ENCODE measurements at places on chromosomes 4 and X. TPM values are rescaled to one million over a fixed set of nuclear protein-coding genes. Genes with fewer than 3 reads are reported as not detected.

DNA sequence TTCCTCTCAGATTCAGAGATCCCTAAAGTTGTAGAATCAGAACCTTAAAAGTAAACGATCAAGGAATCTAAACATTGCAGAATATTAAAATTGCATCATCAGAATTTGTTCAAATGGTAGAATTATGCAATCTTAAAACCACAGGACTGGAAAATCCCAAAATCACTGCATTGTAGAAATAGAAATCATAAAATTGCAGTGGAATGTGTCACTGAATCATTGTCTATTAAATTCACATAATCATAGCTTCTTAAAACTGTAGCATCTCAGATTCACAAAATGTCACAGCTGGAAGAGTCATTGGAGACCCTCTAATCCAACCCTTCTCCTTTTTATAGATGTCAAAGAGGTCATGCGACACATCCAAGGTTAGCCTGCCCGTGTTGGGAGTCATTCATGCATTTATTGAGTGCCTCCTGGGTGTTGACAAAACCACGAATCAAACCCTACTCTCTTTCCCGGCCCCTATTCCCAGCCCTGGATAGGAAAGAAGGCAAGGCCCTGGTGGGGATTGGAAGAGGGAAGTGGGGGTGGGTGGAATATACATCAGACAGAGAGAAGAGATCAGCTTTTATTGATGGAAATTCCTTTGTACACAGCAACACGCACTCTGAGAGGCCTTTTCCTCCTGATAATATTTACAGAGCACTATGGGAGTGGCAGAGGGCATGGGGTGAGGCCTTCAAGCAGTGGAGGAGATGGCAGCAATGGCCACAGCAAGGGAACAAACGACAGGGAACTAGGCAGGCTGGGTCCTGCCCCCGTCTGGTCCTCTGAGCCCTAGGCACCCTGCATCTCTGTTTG is 15.4 kb downstream of the IQSEC2 start:
- H3K27ac ChIP-seq = no peak overlapping the region
- H3K4me3 ChIP-seq = no peak overlapping the region
- peaks cover 42% of the 10 kb centered on the region for H3K4me1 ChIP-seq
- DNase-seq = no peak
- no peaks in the 10 kb centered on the region for H3K27me3 ChIP-seq
- no peaks in the 10 kb centered on the region for H3K36me3 ChIP-seq

GRCh38 chrX:619812-620531 is 10.6 kb upstream of the SHOX start:
- H3K36me3 ChIP-seq = no peaks in the 10 kb centered on the region
- no peak overlapping the region for H3K4me3 ChIP-seq

Gene TXK
- total RNA-seq = 1.7 TPM

Gene PARM1
- 11.7 TPM for total RNA-seq

DNA sequence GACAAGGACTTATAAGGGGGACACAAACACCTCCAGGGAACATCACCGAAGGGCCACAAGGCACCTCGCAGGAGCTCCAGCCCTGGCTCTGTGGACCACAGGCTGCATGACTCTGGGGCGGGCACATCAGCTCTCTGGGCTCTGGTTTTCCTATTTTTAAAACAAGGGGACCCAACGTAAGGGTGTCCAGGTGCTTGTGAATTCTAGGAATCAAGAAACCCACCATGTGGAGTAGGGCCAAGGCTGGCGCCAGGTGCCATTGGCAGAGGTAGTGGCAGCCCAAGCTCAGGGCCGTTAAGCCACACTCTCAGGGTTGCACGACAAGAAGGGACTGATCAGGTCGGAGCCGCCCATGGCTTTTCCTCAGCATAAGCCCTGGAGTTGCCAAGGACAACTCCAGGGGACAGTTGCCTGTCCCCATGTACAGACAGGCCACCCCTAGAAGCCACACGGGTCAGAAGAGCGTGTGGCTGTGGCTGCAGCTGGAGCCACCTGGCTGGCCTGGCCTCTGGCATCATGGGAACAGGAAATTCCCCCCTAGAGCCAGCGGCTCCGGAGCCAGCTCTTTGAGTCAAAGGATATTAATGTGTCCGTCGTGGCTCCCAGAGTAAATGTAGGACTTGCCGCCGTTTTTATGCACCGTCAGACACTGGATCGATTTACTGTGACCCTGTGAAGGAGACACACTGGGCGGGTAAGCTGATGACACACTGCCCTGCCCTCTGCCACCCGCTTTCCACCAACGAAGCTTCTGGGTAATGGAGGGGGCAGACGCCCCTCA is 32.5 kb downstream of the WDR1 start:
- H3K36me3 ChIP-seq = peaks cover 62% of the 10 kb centered on the region
- no peaks in the 10 kb centered on the region for H3K4me1 ChIP-seq
- H3K27me3 ChIP-seq = no peaks in the 10 kb centered on the region
- DNase-seq = no peak
- H3K4me3 ChIP-seq = no peak overlapping the region
- H3K27ac ChIP-seq = no peak overlapping the region

- H3K36me3 ChIP-seq = no peaks in the 10 kb centered on the region
- no peak overlapping the region for H3K4me3 ChIP-seq
- H3K27me3 ChIP-seq = no peaks in the 10 kb centered on the region
- DNase-seq = no peak
Measured at GRCh38 chr4:130044788-130045531, 949.0 kb downstream of the C4orf33 start.

DNA sequence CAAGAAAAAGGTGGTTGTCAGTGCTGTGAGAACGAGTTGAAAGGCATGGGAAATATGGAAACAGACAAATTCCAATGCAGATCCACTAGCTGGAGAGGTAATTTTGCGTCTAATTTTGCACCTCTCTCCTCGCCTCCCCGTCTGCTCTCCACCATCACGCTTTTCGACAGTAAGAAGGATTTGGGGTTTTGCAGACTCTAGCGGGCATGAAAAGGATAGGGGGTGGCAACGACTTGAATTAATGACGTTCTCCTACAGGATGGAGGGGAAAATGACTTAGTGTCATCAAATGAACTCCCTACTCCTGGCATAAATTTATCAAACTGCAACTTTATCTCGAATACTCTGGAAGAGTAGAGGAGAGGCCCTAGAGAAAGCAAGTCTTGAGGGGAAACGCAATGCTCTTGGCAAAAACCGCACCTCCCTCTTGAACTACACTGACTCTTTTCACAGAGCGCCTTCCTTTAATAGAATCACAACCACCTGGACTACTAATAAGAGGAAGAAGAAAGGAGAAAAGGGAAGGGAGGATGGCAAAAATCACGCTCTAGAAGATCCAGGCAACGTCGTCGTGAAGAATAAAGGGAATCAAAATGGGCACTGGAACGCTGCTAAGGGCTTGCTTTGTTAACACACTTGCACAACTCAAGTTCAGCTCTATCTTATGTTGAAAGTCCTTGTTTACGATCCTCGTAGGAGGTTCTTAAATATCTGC is 871 bp upstream of the SLITRK2 start:
- H3K4me3 ChIP-seq = no peak overlapping the region
- no peaks in the 10 kb centered on the region for H3K4me1 ChIP-seq
- H3K36me3 ChIP-seq = no peaks in the 10 kb centered on the region
- no peak for DNase-seq

GRCh38 chrX:85591536-85591935 is 212.1 kb upstream of the POF1B start:
- DNase-seq = no peak
- no peak overlapping the region for H3K27ac ChIP-seq
- H3K4me3 ChIP-seq = no peak overlapping the region
- no peaks in the 10 kb centered on the region for H3K36me3 ChIP-seq
- H3K27me3 ChIP-seq = no peaks in the 10 kb centered on the region
- no peaks in the 10 kb centered on the region for H3K4me1 ChIP-seq

- no peaks in the 10 kb centered on the region for H3K36me3 ChIP-seq
- no peak overlapping the region for H3K4me3 ChIP-seq
- DNase-seq = no peak
- no peaks in the 10 kb centered on the region for H3K4me1 ChIP-seq
- no peaks in the 10 kb centered on the region for H3K27me3 ChIP-seq
- H3K27ac ChIP-seq = no peak overlapping the region
Measured at GRCh38 chrX:55450259-55450658, 1.7 kb upstream of the MAGEH1 start.

- H3K36me3 ChIP-seq = no peaks in the 10 kb centered on the region
- no peak for DNase-seq
- H3K4me1 ChIP-seq = no peaks in the 10 kb centered on the region
- no peak overlapping the region for H3K4me3 ChIP-seq
Measured at GRCh38 chr4:120964596-120964995, 42.1 kb upstream of the PRDM5 start.

Gene CCSER1
- 6.7 TPM for total RNA-seq

GRCh38 chr4:81486502-81486901 is 14.8 kb upstream of the RASGEF1B start:
- no peaks in the 10 kb centered on the region for H3K4me1 ChIP-seq
- no peak for DNase-seq
- peaks cover 25% of the 10 kb centered on the region for H3K27me3 ChIP-seq
- H3K4me3 ChIP-seq = no peak overlapping the region
- H3K36me3 ChIP-seq = no peaks in the 10 kb centered on the region

DNA sequence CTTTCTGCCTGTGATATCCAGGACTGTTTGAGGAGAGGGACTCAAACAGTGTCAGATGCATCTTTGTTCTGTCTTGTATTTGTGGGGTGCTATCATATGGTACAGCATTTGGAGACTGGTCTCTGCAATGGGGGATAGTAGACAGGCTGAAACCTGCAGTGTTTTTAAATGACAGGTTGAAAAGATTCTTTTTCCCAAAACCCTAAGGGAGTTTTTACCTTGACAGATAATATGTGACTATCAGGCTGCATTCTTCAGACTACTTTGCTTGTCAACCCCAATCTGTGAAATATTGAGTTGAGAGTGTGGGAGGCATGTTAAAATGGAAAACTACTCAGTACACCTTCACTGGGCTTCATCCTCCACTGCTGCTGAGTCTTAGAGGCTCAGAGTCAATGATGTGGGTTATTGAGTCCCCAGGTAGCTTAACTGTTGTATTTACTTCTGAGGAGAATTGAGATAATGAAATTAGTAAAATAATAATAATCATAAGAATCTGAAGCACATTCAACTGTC is 274.9 kb downstream of the GASK1B start:
- no peak overlapping the region for H3K27ac ChIP-seq
- H3K4me3 ChIP-seq = no peak overlapping the region
- no peaks in the 10 kb centered on the region for H3K27me3 ChIP-seq
- H3K4me1 ChIP-seq = no peaks in the 10 kb centered on the region
- H3K36me3 ChIP-seq = no peaks in the 10 kb centered on the region

GRCh38 chr4:169341490-169341889 is 70.7 kb upstream of the SH3RF1 start:
- peaks cover 6% of the 10 kb centered on the region for H3K4me1 ChIP-seq
- no peak for DNase-seq
- no peak overlapping the region for H3K4me3 ChIP-seq
- no peak overlapping the region for H3K27ac ChIP-seq

- no peak for DNase-seq
- no peak overlapping the region for H3K27ac ChIP-seq
- no peaks in the 10 kb centered on the region for H3K27me3 ChIP-seq
- H3K36me3 ChIP-seq = no peaks in the 10 kb centered on the region
- H3K4me1 ChIP-seq = no peaks in the 10 kb centered on the region
Measured at GRCh38 chr4:13509442-13509841, 25.3 kb upstream of the RAB28 start.

- no peak for DNase-seq
- H3K36me3 ChIP-seq = no peaks in the 10 kb centered on the region
- no peaks in the 10 kb centered on the region for H3K27me3 ChIP-seq
- no peak overlapping the region for H3K27ac ChIP-seq
- no peaks in the 10 kb centered on the region for H3K4me1 ChIP-seq
Measured at GRCh38 chr4:165191348-165191656, 16.1 kb upstream of the KLHL2 start.

- DNase-seq = no peak
- H3K4me3 ChIP-seq = no peak overlapping the region
- H3K27ac ChIP-seq = no peak overlapping the region
- no peaks in the 10 kb centered on the region for H3K4me1 ChIP-seq
- no peaks in the 10 kb centered on the region for H3K27me3 ChIP-seq
Measured at GRCh38 chr4:115453416-115453815, 340.0 kb upstream of the NDST4 start.

DNA sequence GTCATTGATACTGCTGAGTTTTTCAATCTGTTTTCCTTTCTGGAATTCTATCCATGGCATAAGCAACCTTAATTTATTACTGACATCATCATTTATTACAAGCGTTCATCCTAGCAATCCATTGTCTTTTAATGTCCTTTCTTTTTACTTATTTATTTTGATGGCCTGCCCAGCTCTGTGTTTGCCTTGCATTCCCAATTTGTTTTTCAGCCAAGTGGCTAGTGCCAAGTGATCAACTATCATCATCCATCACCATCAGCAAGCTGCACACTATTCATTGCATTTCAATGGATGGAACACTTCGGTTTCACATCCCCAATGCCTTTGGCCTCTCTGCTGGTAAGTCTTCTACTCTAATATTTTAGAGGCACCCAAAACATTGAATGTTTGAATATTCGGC is 831.7 kb upstream of the EPHA5 start:
- H3K36me3 ChIP-seq = no peaks in the 10 kb centered on the region
- no peaks in the 10 kb centered on the region for H3K27me3 ChIP-seq
- DNase-seq = no peak
- no peaks in the 10 kb centered on the region for H3K4me1 ChIP-seq

GRCh38 chr4:181971411-181971810 is 271.8 kb upstream of the TENM3 start:
- H3K4me1 ChIP-seq = no peaks in the 10 kb centered on the region
- no peak overlapping the region for H3K4me3 ChIP-seq
- no peaks in the 10 kb centered on the region for H3K27me3 ChIP-seq

DNA sequence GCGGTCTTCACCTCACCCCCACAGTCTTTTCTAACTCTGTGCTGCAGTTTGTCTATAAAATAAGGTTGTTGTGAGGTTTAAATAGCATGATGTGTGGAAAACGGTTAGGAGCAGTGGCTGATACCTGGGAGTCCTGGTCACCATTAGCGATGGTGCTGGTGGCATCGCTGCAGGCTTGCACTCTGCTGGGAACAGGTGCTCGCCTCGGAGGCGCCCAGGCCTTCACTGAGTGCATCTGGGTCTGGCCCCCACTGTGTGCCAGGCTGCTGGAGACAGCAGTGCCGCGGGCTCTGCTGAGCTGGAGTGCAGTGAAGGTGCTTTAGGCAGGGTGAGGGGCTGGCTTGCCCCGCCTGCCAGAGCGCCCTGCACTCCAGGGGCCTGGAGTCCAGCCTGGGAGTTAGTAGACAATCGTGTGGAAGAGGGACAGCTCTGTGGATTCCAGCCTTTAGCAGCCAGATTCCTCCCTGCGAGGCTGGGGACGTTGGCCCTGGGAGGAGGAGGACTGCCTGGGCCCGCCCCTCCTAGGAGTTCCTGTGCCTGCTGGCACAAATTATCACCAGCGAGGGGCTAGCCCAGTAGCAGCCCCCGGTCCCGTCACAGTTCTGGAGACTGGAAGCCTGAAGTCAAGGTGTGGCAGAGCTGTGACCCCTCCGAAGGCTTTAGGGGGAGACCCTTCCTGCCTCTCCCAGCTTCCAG is 7.3 kb downstream of the RGS12 start:
- H3K4me3 ChIP-seq = no peak overlapping the region
- no peaks in the 10 kb centered on the region for H3K27me3 ChIP-seq
- no peaks in the 10 kb centered on the region for H3K36me3 ChIP-seq

Gene UGT2B15
- total RNA-seq = 0.17 TPM

- no peaks in the 10 kb centered on the region for H3K36me3 ChIP-seq
- no peak overlapping the region for H3K27ac ChIP-seq
- H3K4me3 ChIP-seq = no peak overlapping the region
- H3K27me3 ChIP-seq = no peaks in the 10 kb centered on the region
- DNase-seq = no peak
Measured at GRCh38 chr4:37516057-37516775, 170.0 kb downstream of the RELL1 start.

All from HCT116 (cell line).